ENCODE measurements at places on chromosomes 5 and 9.

DNA sequence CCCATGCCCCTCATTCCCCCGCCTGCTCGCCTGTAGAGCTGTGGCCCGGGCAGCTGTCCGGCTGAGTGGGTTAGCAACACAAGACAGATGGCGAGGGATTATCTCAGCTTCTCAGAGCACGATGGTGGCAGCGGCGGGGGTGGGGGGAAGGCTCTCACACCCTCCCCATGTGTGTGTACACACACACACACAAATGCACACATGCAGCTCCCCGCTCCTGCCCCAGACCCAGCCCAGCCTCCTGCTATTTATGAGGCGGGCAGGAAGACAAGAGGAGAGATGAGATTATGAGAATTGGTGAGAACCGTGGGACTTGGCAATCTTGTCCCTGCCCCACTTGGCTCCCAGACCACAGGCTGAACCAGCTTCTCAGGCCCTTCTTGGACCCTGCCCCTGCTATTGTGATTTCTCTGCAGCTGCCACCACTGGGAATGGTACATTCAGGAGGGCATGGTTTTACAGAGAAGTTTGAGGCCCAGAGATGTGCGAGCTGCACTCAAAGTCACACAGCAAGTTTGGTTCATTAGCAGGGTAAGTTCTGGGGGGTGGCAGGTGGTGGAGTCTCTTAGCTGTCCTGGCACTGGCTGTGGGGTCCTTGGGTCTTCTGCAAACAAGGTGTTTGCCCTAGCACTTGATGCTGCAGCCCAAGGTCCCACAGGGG lies 51.0 kb upstream of the PSD2 start:
- no peak for DNase-seq

DNA sequence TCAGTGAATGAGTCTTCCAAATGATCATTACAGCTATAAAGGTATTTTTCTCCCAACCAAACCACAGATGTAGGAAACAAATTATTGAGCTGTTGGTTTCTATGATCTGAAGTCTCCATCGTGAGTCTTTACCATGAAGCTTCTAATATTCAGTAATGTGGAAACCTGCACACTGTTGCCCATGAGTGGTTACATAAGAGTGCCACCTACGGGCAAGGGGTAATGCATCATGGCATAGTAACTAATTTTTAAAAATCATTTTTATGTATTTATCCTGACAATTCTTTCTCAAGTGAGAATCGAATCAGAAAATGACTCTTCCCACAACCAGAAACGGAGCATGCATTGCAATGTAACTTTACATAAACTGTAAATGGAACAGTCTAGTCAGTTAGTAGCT lies 282.5 kb upstream of the SMARCA2 start:
- no peak for DNase-seq

GRCh38 chr9:71962328-71962727 lies 50.9 kb downstream of the C9orf85 start:
- no peak for DNase-seq

GRCh38 chr5:120368923-120369715 lies 95.0 kb upstream of the PRR16 start:
- DNase-seq = no peak

DNA sequence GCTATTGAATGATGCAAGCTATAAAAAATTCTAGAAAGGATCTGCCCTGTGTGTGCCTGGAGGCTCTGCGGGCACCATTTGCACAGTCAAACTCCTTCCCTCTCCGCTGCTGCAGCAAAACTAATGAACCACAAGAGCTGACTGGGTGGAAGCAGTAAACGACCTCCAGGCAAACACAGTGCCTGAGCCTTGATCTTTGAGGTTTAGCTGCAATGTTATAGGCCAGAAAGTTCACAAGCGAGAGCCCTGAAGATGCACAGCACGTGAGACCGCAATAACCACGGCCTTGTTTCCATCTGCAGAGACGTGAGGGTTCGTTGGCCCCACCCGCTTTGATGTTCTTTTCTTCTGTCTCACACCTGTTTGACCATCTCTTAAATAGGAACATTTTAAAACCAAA lies 69.2 kb upstream of the S1PR3 start:
- no peak for DNase-seq
